ENCODE measurements at places on chromosomes 2 and 18.

DNA sequence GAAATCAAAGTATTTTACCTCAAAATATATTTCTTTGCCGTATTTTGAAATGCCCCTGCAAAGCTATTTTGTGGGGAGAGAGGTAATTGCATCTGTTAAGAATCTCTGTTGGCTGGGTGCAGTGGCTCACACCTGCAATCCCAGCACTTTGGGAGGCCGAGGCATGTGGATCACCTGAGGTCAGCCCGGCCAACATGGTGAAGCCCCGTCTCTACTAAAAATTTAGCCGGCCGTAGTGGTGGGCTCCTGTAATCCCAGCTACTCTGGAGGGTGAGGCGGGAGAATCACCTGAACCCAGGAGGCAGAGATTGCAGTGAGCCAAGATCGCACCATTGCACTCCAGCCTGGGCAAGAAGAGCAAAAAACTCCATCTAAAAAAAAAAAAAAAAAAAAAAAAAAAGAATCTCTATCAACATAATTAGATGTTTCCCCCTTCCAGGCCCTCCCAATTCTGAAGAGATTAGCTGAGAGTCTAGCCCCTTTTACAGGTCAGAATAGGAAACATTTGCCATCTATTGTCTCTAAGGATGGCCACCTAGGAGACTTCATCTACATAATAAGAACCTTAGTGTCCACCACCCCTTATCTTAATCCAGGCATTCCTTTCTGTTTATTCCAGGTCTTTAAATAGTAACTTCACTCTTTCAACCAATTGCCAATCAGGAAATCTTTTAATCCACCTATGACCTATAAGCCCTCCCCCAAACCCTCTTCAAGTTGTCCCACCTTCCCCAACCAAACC, 3.5 kb upstream of the TRAPPC8 start:
- DNase-seq: no peak

DNA sequence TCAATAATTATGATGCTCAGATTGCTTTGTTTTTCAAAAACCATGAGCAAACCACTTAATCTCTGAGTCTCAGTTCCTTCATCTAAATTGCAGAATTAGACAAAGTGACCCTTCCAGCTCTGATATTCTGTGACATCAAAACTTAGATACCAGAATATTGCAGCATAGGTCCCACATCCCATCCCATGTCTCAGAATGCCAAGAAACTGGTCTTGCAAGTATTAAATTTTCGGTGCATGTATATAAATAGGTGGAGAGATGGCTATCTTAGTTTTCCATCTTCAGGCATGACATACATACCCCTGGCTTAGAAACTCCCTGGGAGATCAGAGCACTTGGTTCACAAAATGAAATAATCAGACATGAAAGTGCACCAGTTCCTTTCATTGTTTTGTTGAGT, 39.8 kb downstream of the WDR75 start:
- DNase-seq: no peak

GRCh38 chr2:95113464-95113863, 8.1 kb downstream of the MRPS5 start:
- DNase-seq: no peak

DNA sequence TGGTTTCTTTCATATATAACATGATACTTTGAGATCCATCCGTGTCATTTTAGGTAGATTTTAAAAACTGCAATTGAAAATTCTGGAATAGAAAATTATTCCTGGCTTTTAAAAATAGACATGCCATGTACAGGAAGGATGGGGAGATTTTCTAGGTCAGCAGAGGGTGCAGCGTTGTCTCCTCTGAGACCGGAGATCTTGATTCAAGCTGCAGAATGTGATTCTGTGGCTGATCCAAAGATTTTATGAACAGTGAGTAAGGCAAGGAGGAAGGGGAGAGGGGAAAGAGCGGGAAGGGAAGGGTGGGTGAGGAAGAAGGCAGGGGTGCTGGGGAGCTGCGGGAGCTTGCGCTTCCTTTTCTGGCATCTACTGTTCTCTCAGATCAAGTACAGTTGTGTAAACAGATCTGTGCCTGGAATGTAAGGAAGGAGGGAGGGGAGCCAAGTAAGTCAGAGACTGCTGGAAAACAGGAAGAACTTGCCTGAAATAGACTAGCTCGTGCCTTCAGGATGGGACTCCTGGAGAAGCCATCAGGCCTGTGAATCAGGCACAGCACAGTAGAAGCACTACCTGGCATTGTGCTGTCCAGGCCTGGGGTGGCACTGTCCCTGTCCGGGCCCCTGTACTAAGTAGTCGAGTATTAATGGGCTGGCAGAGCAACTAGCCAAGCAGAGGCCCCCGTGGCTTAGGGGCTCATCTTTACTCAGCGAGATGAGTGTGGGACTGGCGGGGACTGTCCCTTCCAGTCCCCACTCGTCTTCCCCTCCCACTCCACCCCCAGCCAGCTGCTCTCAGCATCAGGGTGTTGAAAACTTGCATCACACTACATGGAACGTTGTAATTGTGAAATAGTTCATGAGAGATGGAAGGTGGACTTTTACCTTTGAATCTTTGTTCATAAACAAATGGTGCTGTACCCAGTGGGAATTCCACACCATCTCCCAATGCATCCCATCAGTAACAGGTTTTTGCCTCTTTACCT, 163.5 kb downstream of the UXS1 start:
- peak; percentile 28 for DNase-seq

All from hippocampal formation (tissue), 2 donors.